ENCODE measurements at places on chromosomes 1 and 21. TPM values are rescaled to one million over a fixed set of nuclear protein-coding genes. Genes with fewer than 3 reads are reported as not detected.
A peak's percentile ranks its signal among the peaks of the same experiment; 100 is the strongest.

TNNI3K gene
- not detected for total RNA-seq

- peak; percentile 3 for DNase-seq
These were observed 51.2 kb downstream of the XKR8 start for GRCh38 chr1:28010969-28011368.

FUBP1 gene
- total RNA-seq, result 101 TPM

- peak; percentile 56 for DNase-seq
These were observed 260.1 kb downstream of the VAV3 start for GRCh38 chr1:107704911-107705310.

- DNase-seq, result no peak
These were observed at the start of gene PDE9A for GRCh38 chr21:42653231-42654061. Gene PDE9A, plus strand, starts transcription at chr21:42653621. Its CDS starts 194 bp downstream, at chr21:42653815.

- no peak for DNase-seq
These were observed 62.5 kb downstream of the FAM163A start for GRCh38 chr1:179805291-179806195.

DNA sequence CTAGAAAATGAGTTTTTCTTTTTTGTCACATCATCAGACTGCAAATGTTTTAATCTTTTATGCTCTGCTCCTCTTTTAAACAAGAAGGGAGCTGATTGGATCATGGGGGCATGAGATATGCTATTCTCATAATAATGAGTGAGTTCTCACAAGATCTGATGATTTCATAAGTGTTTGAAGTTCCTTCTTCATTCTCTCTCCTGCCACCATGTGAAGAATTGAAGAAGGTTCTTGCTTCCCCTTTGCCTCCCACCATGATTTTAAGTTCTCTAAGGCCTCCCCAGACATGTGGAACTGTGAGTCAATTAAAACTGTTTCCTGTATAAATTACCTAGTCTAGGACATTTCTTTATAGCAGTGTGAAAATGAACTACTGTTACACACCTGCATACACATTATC is 218.2 kb downstream of the NRIP1 start:
- DNase-seq, result no peak

GRCh38 chr1:201504799-201505502 is 2.0 kb downstream of the CSRP1 start:
- no peak for DNase-seq

GRCh38 chr1:169427081-169427641 is at the start of gene CCDC181:
Gene CCDC181, minus strand, starts transcription at chr1:169427474. Its CDS starts 2,547 bp downstream, at chr1:169424927.
- peak; percentile 60 for DNase-seq
